ENCODE measurements at places on chromosomes 7 and 10.

GRCh38 chr7:40760293-40760964, 625.6 kb downstream of the SUGCT start:
- no peak for DNase-seq

- DNase-seq = no peak
Measured at GRCh38 chr7:41030673-41031072, 672.2 kb downstream of the INHBA start.

DNA sequence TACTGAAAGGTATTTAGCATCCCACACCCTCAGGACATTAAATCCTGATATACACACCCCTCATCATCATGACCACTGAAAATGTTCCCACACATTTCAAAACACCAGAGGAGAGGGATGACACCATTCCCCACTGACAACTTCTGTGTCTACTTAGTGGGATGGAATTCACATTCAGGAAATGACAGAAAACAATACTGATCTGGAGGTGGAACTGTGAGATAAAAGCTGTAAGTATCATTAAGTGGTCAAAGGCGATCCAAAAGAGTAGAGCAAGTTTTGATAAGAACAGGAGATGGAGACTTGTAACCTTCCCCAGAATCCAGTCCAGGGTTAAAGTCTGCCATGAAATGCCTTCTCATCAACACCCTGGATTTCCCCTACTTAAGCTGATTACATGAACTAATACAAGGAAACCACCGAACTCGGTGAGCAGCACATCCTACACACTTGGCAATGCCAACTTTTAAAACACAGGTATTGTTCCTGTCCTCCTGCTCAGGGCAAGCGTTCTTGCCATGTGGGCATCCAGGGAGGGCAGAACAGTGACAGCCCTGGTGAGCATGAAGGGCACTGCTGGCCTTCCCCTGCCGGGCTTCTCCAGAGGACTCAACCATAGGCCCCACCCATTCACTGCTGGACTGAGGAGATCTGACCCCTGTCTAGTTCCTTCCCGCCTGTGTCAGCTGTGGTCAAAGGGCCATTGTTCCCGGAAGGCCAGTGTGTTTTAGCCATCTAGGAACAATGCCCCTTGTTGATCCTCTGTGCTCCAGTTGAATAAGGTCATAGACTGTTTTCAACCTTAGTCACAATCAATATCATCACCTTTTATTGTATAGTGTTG, 85.0 kb downstream of the SGMS1 start:
- no peak for DNase-seq

- DNase-seq = no peak
Measured at GRCh38 chr7:105932835-105933477, 30.1 kb upstream of the CDHR3 start.

- DNase-seq = no peak
Measured at GRCh38 chr10:71927776-71928592, 36.2 kb upstream of the CHST3 start.

All from upper lobe of right lung (tissue), 1 donor.